MG63 (cell line): ENCODE measurements at places on chromosomes 3 and 15. TPM values are rescaled to one million over a fixed set of nuclear protein-coding genes. Genes with fewer than 3 reads are reported as not detected.

The SLC2A2 gene
- 0.03 and 0.15 TPM in 2 replicates for total RNA-seq

The CLDN18 gene
- not detected in 2 replicates for total RNA-seq

The ZNF385D gene
- total RNA-seq = 0.44 and 3.9 TPM in 2 replicates

The NLGN1 gene
- 4.0 and 10.0 TPM in 2 replicates for total RNA-seq

The ESYT3 gene
- 0.23 and 0.89 TPM in 2 replicates for total RNA-seq

The TRIM42 gene
- not detected in 2 replicates for total RNA-seq

The KBTBD12 gene
- total RNA-seq = not detected in 2 replicates

The ARPP21 gene
- total RNA-seq = not detected in 2 replicates

The AGBL1 gene
- total RNA-seq = not detected in 2 replicates

The POLQ gene
- total RNA-seq = 4.2 and 7.4 TPM in 2 replicates

The CYP19A1 gene
- total RNA-seq = 0.69 TPM in 1 of 2 replicates, not detected in the other

The TMC3 gene
- total RNA-seq = not detected in 2 replicates

The CAMK2N2 gene
- not detected in 2 replicates for total RNA-seq

The SOX14 gene
- not detected in 2 replicates for total RNA-seq

The CHDH gene
- total RNA-seq = 0.76 and 2.0 TPM in 2 replicates

The XYLB gene
- total RNA-seq = 1.0 and 2.8 TPM in 2 replicates

The PDZRN3 gene
- total RNA-seq = 19.2 and 30.3 TPM in 2 replicates

The KLHL40 gene
- total RNA-seq = not detected in 2 replicates

The CLDN1 gene
- total RNA-seq = 1.3 and 4.0 TPM in 2 replicates

The ZCWPW2 gene
- total RNA-seq = not detected in 2 replicates

The ARHGAP11A gene
- 18.0 and 27.8 TPM in 2 replicates for total RNA-seq

The PIERCE2 gene
- 3.7 TPM in 1 of 2 replicates, not detected in the other for total RNA-seq

The ANP32A gene
- total RNA-seq = 44.3 and 47.5 TPM in 2 replicates

The MUC20 gene
- not detected in 2 replicates for total RNA-seq

The FMN1 gene
- total RNA-seq = 0.25 and 9.0 TPM in 2 replicates

The PLSCR2 gene
- total RNA-seq = not detected in 2 replicates
